ENCODE measurements at places on chromosomes 13 and 19. TPM values are rescaled to one million over a fixed set of nuclear protein-coding genes. Genes with fewer than 3 reads are reported as not detected.

TRMT1 gene
- 44.1 TPM for total RNA-seq

DNA sequence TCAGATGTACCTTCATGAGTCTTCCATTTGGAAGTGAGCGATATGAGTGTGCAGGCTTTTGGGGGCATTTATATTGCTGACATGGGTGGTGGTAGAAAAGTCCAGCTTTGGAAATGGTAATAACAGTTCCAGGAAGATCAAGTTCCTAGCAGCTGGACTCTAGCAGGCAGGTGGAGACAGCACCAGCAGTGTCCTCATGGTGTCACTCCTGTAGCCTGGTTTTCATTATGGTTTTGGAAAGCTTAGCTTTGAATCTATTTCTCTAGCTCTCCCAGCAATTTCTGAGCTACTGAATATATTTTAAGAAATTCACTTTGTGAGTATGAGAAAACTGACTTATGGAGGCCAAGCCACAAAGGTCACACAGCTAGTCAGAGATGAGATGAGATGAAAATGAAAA lies 523.2 kb upstream of the HTR2A start:
- no peak for DNase-seq

DNA sequence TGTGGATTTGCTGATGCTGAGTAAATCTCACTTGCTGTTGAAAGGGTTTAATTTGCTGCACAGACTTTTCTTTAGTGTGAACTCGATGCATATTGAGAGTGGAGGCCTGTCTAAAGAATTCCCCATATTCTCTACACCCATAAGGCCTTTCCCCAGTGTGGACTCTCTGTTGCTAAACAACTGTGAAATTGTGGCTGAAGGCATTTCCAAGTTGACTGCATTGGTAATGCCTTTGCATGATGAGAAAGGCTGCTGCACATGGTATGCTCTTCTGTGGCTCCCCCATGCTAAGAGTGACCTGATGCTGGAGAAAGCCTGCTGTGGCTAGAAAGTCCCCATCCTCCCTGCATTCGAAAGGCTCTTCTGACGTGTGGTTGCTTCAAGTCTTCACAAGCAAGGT lies 6.6 kb upstream of the ZNF599 start:
- no peak for DNase-seq

DNA sequence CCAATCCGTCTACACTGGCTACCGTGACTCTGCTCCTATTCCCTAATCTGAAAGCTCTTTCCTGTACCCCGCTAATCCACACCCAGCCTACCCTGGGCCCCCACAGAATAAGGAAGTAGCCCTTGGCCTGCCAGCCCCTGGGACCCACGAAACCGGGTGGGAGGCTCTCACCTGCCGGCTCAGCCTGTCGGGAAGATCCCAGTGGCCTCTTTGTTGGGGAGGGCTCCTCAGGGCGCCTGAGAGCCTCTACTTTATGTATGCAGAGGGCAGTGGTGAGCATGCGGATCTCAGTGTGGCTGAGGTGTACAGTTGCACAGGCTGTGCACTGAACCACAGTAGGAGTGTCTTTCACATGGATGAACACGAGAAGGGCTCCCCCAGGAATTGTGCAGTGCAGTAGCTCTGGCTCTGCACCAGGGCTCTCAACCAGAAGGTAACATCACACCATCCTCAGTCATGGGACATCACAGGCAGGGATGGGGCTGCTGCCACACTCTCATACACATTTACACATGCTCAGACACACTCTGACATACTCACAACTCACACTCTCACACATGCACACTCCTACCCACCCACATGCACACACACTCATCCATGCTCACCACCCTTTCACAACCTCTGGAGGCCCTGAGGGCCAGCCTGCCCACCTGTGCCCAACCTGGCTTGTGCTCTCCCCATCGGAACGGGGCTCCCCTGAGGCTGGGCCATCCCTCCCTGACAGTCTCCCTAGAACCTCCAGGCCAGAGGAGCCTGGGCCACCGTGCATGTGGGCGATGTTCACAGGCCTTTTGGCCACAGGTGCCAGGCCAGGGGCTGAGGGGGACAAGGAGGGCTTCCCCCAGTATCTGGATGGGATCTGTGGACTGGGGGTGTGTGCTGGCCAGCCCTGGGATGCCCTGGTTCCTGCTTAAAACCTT lies 135.0 kb downstream of the URI1 start:
- no peak for DNase-seq

GRCh38 chr13:35557475-35557874 lies 81.0 kb upstream of the MAB21L1 start:
- DNase-seq, result no peak

All from PC-9 (cell line).